ENCODE measurements at places on chromosomes 6 and 20. TPM values are rescaled to one million over a fixed set of nuclear protein-coding genes. Genes with fewer than 3 reads are reported as not detected.

Gene MEI4
- not detected for total RNA-seq

Gene SLC22A2
- total RNA-seq, result 0.19 TPM

Gene COL9A1
- total RNA-seq, result not detected

Gene GDAP1L1
- total RNA-seq, result 4.2 TPM

Gene LZTS3
- total RNA-seq, result 4.3 TPM

Gene MTFR2
- 18.5 TPM for total RNA-seq

Gene NKAIN4
- 2.7 TPM for total RNA-seq

Gene TRIM15
- total RNA-seq, result 6.9 TPM

Gene DYNLT2
- total RNA-seq, result 2.6 TPM

Gene RPP40
- 13.1 TPM for total RNA-seq

Gene ADGRF5
- total RNA-seq, result not detected

DNA sequence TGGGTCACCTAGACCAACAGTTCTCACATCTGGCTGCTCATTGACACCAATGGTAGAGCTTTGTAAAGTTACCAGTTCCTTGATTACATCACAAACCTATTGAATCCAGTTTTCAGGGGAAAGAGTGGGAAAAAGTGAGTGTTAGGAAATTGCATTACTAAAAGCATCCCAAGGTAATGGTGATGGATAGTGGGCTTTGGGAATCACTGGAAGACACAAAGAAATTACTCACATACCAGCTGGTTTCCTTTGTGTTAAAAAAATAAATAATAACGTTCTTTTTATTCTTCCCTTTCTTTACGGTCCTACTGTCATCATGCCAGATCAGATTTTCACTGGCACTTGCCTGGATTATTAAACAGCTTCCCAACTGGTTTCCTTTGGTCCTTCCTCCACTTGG lies 370.7 kb downstream of the RFPL4B start:
- no peak for DNase-seq

GRCh38 chr20:60934724-60935123 lies 317.3 kb upstream of the CDH4 start:
- no peak for DNase-seq

GRCh38 chr6:157209865-157210530 lies 113.3 kb downstream of the TMEM242 start:
- no peak for DNase-seq

GRCh38 chr6:117352466-117353081 lies 73.2 kb downstream of the ROS1 start:
- peak; percentile 29 for DNase-seq

DNA sequence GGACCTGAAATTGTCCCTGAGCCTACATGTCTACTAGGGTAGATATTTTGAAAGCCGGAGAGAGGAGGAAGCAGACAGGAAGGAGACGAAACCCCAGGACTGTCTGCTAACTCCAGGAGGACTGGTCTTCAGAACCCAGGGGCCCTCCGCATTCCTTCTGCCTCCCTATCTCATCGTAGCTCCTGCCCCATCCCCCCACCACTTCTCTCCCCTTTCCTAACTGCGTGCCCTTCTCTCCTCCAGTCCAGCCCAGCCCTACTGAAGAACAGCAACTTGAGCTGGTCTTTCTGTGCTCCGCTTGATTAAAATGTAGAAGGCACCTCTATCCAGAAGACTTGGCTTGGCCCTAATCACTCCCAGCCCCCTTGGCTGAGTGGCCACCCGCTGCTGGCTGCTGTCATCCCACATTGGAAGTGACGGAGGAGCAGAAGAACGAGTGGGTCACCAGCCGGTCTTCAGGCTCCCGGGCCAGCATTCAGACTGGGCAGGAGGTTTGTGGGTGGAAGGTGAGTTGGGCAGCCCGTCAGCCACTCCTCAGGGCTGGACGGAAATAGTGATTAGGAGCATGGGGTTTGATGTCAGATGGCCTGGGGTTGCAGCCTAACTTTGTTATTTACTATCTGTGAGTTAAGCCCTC lies 28.8 kb upstream of the ANGPT4 start:
- DNase-seq, result peak; percentile 36

- no peak for DNase-seq
Observed at GRCh38 chr6:24766680-24767462, 7.9 kb upstream of the GMNN start.

GRCh38 chr20:43243672-43244269 lies 54.1 kb upstream of the PTPRT start:
- no peak for DNase-seq

DNA sequence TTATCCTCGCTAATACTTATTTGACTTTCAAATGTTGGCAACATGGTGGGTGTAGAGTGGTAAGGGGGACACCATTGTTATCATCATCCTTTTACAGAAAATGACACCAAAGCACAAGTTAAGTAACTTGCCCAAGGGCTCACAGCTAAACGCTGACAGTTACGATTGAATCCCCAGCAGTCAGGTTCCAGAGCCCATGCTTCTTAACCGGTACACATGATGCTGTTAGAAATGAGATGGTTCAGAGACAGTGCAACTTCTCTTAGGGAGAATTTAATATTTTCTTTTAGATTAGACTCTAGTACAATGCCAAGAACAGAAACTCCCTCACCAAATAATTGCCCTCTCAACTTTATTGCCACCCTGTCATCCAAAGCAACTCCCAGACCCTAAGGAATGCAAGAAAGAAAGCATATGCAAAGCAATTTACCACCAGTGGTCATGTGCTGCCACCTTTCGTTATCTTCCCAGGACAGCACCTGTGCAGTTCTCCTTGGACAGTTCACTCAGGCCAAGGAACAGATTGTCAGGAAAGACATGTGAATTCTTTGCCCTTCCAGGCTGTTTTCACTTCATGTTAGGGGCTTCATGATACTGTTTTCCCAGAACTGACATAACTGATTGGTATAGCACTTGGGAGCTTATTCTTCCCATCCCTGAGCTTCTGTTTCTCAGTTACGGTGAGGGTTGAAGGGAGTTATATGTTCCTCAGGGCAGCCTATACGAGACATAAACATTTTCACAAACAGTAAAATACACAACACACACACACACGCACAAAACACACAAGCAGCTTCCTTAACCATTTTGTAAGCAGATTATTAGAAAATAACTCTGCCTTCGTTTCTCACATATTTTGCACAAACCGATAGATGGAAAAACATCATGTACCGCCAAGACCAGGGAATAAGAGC lies 5.1 kb downstream of the HLA-DMA start:
- peak; percentile 73 for DNase-seq

DNA sequence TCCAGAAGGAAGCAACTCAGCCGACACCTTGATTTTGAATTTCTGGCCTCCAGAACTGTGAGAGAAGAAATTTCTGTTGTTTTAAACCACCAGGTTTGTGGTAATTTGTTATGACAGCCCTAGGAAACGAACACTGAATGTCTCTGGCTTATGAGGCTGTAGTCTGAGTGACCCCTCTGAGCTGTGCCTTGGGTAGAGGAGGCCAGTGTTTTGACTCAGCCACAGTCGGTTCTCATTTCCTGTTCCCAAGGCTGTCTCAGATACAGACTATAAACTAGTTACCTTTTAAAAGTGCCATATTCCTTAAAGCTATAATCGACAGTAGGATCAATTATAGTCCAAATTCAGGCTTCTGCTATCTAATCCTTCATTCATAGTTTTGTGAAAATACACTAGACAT lies 391.2 kb upstream of the MAP3K7 start:
- no peak for DNase-seq

DNA sequence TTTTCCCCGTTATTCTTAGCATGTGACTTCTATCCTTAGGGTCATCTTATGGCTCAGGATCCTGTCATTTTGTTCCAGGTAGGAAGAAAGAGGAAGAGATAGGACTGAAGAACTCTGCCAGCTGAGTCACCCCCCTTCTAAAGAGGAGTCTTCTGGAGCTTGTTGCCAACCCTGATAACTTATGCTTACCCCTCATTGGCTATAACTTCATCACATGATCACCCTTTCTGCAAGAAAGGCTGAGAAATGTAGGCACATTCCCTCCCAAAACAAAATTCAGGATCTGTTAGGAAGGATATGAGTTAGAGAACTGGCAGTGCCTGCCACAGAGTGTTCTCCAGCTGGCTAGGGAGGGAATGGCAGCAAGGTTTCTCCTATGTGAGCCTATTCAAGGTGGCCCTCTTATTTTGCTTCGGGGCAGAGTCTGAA lies 35.6 kb downstream of the ARFGEF2 start:
- no peak for DNase-seq

GRCh38 chr20:46308258-46309157 lies at the start of gene CDH22:
Gene CDH22, minus strand, starts transcription at chr20:46308498. Its CDS starts 57,204 bp downstream, at chr20:46251294.
- peak; percentile 81 for DNase-seq

DNA sequence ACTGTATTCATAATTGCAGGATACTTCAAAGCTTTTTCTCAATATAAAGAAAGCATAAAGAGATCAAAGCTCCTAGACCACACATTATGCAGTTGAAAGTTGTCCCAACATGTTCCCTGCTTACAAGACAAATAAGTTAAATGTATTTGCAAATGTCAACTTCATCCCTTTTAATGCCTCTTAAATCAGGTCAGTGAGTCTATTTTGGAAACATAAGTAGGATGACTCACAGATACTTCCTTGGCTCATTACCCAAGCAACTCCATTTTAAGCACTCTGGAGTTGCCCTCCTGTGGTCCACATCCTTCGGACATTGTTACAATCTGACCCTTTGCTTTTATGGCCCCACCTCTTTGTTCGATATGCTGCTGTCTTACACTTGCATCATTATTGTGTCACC lies 162.0 kb downstream of the FAXC start:
- no peak for DNase-seq

DNA sequence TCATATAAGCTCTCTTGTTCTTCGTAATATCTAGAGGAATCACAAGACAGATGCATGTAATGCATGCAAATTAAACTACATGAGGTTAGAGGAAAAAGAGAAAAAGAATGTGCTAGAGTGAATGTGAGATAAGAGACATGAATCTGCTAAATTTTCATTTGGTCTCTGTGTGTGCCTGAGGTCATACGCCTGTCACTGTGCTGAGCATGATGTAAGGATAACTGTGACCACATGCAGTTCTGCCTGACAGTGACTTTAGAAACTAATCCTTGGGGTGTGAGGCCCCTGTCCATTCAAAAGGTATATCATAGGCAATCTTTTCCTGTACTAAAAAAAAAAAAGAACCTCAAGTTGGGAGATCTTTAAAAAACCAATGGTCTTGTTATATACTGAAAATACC lies 70.6 kb downstream of the SHPRH start:
- DNase-seq, result no peak

DNA sequence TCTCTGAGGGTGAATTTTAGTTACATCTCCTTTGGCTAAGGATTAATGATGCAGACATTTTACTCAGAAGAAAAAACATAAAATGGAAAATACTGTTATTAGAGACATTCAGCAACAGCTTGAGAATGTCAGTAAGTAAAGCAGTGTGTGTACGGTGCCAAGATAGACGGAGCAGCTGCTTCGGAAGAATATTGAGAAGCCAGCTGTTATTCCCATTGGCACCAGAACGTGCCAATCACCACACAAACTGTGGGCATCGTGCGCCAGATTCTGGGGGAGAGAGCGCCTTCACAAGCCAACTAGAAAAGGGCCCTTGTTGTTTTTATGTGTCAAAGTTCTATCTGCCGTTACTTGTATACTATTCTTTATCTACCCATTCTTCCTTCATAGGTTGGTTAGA lies 163.4 kb downstream of the MTFR2 start:
- no peak for DNase-seq

GRCh38 chr20:42338294-42339201 lies 720.4 kb upstream of the CHD6 start:
- no peak for DNase-seq

- peak; percentile 15 for DNase-seq
Observed at GRCh38 chr20:46580613-46581205, 30.3 kb upstream of the OCSTAMP start.

GRCh38 chr6:44064089-44064947 lies 62.9 kb downstream of the MRPL14 start:
- no peak for DNase-seq

GRCh38 chr20:32487381-32487780 lies 97.8 kb downstream of the NOL4L start:
- DNase-seq, result peak; percentile 34

DNA sequence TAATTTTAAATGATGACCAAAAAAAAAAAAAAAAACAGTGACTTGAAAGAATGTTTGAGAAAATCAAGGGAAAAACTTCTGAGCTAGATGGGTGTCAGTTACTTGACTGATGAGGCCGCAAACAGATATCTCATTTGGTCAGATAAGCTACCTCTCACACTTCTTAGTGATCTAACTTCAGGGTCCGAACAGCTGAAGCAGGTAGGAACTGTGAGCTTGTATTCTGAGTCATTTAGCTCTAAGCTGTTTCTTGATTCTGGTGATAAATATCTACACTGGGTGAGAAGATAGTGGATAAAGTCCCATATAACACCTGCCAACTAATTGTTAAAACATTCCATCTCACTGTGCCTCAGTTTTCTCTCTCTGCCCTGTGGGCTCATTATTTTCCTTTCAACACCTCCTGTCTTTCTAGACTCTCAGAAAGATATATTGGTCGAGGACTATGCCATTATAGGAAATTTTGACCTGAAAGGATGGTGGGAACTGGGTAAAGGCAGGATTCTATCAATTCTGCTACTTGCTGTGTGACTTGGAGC lies 7.7 kb downstream of the KIF3B start:
- no peak for DNase-seq

- no peak for DNase-seq
Observed at GRCh38 chr6:152398993-152399392, 238.2 kb downstream of the SYNE1 start.

- DNase-seq, result no peak
Observed at GRCh38 chr20:33622705-33623365, 39.3 kb upstream of the C20orf144 start.

DNA sequence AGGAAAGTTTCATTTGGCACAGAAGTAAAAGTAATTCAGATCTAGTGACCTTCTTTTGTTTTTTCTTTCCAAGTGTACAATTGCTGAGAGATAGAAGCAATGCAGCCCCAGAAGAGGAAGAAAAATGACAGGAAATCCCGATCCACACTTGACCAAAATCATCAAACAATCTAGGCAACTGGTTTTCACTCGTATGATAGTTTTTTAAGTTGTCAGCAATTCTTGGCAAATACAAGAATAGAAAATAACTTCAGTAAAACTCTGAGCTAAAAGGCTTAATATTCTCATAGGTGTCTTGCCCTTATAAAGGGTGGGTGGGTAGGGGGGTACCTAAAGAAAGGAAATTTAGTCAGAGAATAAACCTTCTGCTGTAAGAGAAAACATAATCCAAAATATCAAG lies 36.0 kb downstream of the SESN1 start:
- no peak for DNase-seq

DNA sequence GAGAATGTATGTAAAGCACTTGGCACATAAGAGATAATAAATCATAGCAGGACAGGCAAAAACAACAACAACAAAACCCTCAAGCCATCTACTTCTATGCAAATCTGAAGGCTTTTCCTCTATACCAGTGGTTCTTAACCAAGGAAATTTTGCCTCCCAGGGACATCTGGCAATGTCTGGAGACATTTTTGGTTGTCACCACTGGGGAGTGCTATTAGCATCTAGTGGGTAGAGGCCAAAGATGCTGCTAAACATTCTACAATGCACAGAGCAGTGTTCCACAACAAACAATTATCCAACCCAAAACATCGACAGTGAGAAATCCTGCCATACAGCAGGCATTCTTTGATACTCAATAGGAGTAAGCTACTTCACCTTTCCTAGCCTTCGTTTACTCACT lies 28.2 kb downstream of the NDRG3 start:
- no peak for DNase-seq

GRCh38 chr20:48801197-48801596 lies 26.6 kb downstream of the PREX1 start:
- DNase-seq, result no peak
